ENCODE measurements at places on chromosomes 11 and 22.

DNA sequence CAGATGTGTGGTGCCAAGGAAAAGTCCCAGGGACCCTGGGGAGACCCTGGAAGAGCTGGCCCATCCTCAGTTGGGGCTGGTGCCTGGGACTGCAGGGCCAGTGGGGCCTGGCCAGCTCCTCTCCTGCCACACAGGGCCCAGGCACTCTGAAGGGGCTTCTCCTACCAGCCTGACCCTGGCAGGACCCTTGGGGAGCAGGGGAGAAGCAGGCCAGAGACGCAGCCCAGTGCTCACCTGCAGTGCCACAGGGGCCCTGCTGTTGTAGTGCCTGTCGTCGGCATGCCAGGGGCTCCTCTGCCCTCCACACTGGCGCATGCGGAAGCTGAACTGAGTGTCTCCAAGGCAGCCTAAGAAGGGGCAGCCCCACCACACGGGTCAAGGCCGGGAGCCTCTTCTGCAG, 9.1 kb downstream of the DENND6B start:
- H3K4me3 ChIP-seq: no peak overlapping the region
- no peak overlapping the region for H3K27ac ChIP-seq

DNA sequence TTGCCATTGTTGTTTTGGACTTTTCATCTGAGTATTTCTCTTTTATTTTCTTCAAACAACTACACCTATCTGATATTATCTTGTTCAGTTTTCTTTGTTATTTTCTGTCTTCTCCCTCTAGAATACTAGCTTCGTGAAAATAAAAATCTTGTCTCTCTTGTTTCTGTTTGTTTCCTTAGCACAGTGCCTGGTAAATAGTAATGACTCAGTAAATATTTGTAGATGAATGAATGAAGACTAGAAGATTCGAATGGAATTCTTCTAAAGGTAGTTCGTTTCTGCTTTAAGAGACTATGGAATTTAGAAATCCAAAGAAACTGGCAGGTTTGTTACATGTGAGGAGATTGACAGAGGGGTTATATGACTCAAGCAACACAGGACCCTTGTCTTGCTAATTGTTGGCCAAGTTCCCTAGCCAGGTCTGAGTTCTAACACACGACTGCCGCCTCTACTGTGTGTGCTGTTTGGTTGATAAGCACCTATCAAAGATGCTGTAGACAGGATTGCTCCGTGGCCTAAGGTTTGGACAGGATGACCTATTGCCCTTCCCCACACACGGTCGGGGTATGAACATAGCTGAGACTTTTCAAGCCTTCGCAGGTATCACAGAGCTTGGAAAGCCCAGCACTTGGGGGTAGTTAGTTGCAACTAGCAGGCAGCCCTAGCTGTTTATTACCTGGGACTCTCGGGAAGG, 831 bp upstream of the TMEM135 start:
- H3K27me3 ChIP-seq: no peaks in the 10 kb centered on the region
- DNase-seq: no peak
- peak overlapping the region; percentile 90 for H3K27ac ChIP-seq
- no peaks in the 10 kb centered on the region for H3K36me3 ChIP-seq
- H3K4me1 ChIP-seq: no peaks in the 10 kb centered on the region

DNA sequence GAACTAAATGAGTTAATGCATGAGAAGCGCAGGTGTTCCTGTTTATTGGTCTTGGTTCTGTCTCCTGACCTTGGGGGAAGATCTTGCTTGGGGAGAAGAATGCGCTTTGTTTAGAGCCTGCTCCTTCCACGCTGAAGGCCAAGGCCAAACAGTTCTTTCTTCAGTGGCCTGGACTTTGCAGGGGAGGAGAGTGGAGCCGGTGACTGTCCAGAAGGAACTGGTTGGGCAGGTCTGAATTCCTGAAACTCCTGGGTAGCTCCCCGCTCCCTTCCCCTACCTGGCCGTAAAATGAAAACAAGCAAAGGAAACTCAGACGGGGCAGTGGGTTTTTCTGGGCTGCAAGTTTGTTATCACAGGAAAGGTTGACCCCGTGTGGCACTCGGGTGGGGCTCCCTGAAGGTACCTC, 3.6 kb downstream of the ARHGAP8 start:
- no peak overlapping the region for H3K27ac ChIP-seq
- no peak overlapping the region for H3K4me3 ChIP-seq
- no peak for DNase-seq
- H3K27me3 ChIP-seq: peaks cover 17% of the 10 kb centered on the region
- no peaks in the 10 kb centered on the region for H3K36me3 ChIP-seq

DNA sequence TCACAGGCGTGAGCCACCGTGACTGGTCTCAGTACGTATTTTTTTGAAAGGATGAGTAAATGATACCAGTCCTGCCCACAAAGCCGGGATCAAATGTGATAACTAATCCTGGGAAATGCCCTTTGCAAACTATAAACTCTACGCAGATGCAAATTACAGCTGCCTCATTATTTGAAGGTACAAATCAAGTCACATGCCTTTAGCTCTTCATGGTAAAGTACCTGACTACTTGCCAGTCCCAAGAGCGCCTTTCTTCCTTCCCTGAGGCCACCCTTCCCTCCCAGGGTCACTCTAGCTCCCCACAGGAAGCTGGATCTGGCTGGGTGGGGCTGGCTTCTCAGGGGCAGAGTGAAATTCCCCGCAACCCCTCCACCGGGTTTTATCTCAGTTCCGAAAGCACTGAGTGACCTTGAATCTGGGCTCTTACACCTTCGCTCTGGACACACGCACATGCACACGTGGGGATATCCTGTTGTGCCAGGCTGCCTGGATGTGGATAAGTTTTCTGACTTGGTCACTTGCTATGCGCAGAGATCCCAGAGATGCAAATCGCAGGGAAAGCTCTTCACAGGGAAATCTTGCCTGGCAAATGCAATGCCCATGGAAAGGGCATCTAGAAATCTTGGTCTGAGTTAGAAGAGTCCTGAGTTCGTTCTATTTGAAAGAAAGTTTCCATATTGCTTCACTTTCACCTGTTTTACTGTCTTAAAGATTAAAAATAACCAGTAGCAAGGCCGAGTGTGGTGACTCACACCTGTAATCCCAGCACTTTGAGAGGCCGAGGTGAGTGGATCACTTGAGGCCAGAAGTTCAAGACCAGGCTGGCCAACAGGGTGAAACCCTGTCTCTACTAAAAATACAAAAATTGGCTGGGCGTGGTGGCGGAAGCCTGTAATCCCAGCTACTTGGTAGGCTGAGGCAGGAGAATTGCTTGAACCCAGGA, 8.5 kb downstream of the A4GALT start:
- H3K4me1 ChIP-seq: no peaks in the 10 kb centered on the region
- no peak overlapping the region for H3K4me3 ChIP-seq
- no peaks in the 10 kb centered on the region for H3K36me3 ChIP-seq
- H3K27ac ChIP-seq: peak overlapping the region; percentile 40

GRCh38 chr11:10319702-10320558, 15.1 kb downstream of the ADM start:
- no peaks in the 10 kb centered on the region for H3K36me3 ChIP-seq
- no peak for DNase-seq
- no peak overlapping the region for H3K4me3 ChIP-seq
- H3K27me3 ChIP-seq: no peaks in the 10 kb centered on the region
- H3K4me1 ChIP-seq: peaks cover 38% of the 10 kb centered on the region

DNA sequence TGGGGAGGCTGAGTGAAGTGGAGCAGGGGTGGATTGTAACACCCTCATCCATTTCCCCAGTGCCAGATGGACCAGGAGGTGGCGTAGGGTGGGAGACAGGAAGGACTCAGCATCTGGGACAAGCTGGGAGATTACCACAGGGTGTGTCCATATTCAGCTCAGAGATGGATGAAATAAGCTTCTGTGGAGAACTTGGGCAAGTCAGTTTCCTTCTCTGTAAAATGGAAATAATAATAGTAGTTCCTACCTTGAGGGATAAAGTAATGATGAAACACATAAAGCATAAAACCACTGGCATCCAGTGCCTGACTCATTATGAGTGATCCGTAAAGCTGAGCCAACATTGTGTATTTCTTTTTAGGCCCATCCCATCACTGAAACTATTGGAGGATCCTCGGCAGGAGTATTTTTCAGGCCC, 607 bp upstream of the ROBO4 start:
- H3K27ac ChIP-seq: peak overlapping the region; percentile 54
- peak; percentile 46 for DNase-seq
- H3K4me1 ChIP-seq: no peaks in the 10 kb centered on the region
- H3K36me3 ChIP-seq: no peaks in the 10 kb centered on the region
- no peak overlapping the region for H3K4me3 ChIP-seq
- no peaks in the 10 kb centered on the region for H3K27me3 ChIP-seq

All from ascending aorta (tissue), 2 donors.